Activated CD4-positive, alpha-beta T cell treated with anti-CD3 and anti-CD28 coated beads, Interleukin-2, amount 50 U/mL, for 48 hours (primary cell): ENCODE measurements at places on chromosomes 11 and 22.

GRCh38 chr11:124884340-124884739, 13.3 kb downstream of the ROBO4 start:
- DNase-seq = no peak

- DNase-seq = no peak
Measured at GRCh38 chr11:67691149-67691548, 16.7 kb upstream of the ALDH3B2 start.

DNA sequence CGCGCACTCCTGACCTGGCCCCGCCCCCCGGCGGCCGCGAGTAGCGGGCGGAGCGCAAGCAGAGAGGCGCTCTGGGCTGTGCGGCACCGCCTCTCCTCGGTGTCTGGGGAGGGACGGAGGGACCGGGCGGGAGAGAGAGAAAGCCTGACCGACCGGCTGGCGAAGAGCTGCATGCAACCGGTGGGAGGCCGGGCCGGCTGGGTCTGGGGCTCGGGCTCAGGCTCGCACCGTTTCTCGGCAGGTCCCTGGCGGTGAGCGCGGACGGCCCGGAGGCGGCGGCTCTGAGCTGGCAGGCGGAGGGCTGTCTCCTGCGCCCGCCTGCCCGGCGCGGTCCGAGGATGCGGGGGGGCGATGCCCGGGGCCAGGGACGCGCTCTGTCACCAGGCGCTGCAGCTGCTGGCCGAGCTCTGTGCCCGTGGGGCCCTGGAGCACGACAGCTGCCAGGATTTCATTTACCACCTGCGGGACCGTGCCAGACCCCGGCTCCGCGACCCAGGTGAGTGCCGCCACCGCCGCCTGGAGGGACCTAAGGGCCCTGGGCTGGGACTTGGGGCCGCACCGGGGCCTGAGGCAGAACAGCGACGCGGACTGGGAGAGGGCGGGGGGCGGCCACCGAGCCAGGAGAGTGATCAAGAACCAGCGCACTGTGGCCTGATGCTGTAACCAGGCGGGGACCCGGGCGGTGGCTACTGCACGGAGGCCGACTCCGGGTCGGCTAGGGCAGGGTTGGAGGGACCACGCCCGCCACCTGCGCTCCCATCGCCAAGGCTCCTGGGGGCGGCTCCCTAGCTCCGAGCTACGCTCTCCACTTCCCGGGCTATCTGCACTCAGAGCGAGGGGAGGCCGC, at the start of gene SYT9:
Gene SYT9, plus strand, starts transcription at position 69 of the 847 bp plus-strand sequence. Its CDS starts 283 bp downstream, at position 352.
- DNase-seq = peak; percentile 24

- DNase-seq = no peak
Measured at GRCh38 chr22:35524966-35525686, 15.5 kb upstream of the RASD2 start.

DNA sequence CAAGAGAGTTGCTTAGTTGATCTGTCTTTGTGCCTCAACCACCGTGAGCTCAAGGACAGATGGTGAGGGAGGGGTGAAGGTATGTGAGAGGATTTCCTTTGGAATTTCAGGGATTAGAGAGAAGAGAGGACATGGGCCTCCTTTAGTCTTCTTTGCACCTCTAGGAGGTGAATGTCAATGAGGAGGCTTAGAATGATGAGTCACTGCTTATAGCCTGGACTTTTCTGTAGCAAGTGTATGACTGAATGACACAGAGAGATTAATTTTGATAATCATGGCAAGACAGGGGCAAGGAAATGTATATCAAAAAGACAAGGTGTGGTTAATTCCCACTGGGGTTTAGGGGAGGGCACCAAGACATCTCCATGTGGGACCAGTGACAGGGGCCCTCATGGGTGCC, 947.3 kb upstream of the TENM4 start:
- no peak for DNase-seq
